Astrocyte of the cerebellum (primary cell): ENCODE measurements at places on chromosomes 2 and 18.

GRCh38 chr2:118309946-118310680, 221.8 kb downstream of the INSIG2 start:
- DNase-seq = no peak

DNA sequence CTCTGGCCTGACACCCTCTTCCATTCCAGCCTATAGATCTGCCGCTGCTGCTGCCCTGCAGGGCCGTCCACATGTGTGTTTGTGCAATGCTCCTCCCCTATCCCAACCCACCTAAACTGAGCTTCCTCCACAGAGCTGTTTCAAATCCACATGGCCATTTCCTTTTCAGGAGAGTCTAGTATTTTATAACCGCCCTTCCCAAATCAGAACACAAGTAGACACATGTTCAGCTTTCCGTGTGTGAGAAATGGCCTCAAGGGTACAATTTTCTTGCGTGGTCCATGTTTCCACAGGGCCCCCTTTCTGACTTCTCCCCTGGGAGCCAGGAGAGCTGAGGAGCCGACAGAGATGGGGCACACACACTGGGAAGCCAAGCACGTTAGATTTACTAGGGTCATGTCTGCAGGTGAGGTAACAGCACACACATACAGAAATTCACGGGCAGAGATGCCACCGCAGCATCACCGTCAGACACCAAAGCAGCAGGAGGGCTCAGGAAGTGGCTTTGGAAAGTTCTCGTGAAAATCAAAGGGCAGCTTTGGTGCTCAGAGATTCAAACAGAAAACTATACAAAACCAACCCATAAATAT, 102.9 kb upstream of the TGFA start:
- DNase-seq = no peak

GRCh38 chr2:60764736-60765534, 8.9 kb downstream of the PAPOLG start:
- no peak for DNase-seq

GRCh38 chr2:230942371-230942770, 17.3 kb upstream of the GPR55 start:
- no peak for DNase-seq

GRCh38 chr18:63818212-63818611, 43.0 kb downstream of the SERPINB7 start:
- no peak for DNase-seq

- DNase-seq = no peak
Observed at GRCh38 chr18:50879302-50880118, 592 bp downstream of the ME2 start.

- no peak for DNase-seq
Observed at GRCh38 chr18:68972176-68972575, 174.3 kb downstream of the CCDC102B start.

DNA sequence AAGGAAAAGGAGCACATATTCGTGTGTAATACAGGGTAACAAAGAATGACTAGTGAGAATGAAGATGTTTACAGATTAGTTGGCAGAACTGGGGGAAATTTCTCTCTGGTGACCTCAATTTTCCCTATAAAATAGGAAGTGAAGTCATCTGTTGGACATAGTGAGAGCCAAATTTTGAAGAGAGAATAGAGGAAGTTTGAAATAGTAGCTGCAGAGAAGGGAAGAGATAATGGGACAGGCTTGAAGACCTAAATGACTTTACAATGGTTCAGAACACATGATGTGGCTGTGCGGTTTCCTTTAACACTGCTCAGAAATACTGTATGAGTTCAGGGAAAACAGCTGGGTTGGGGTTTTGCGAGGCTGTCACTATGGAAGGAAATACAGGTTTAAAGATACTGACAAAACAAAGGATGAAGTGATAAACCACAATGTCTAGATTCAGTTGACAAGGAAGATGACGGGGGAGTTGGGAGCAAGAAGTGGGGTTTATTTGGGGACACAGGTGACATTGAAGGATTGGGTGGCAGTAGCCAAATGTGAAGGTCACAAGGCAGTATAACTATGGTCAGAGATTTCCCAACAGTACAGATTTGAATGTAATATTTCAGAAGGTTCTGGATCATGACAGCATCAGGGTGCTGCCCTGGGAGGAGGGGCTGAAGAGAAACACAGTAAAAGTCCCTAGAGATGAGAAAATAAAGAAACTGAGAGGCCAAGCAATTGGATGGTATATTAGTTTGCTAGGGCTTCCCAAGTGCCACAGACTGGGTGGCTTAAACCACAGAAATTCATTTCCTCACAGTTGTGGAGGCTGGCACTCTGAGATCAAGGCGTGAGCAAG, 82.6 kb upstream of the TANK start:
- DNase-seq = no peak

DNA sequence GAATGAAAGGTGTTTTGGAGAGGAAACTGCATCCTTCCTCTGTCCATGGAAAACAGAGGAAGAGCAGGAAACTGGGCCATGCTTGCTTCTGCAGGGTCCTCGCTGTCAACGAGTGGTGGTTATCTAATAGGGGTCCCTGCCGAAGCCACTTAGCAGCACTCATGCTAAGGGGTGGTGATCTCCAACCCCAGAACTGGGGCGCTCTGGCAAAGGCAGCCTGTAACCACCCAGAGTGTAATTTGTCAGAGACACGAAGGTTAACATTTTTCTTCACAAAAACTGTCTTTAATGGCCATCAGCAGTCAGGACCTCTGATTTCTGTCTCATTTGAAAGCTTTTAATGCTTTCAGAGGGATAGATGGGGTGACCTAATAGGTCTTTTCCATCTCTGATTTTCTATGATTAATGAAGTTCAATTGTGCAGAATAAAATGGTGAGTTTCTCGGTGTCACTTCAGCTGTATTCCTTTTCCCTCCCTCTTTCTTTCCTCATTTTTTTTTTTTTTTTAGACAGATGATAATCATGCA, 231.3 kb upstream of the CELF4 start:
- no peak for DNase-seq

DNA sequence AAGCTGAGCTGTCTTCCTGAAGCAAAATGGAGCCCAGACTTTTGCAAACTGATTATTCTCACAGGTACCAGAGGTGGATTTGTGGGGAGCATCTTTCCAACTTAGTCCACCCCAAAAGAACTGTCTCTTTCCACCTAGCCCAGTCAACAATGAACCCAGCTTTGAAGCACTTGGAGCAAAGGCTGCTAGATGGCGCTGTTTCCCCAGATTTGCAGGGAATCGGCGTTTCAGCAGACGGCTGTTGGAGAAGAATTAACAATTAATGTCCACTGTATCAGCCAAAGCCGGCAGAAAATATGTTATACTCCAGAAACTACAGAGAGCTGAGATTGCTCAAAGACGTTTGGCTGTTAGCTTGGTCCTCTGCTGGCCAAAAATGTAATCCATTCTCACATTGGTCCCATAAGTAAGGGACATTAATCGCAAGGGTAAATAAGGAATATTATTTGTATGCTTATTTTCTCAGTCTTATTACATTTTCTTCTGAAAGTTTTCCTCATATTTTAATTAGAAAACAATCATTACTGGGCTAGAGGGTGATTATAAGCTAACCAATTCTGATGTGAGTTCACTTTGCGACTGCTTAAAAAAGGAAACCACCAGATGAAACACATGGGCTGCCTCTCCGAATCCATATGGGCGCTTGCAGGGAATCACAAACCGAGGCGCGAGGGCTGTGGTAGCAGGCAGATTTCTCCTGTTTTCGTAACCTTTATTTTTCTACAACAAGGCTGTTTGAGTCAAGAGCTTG, 423.8 kb upstream of the MEX3C start:
- DNase-seq = peak; percentile 73

- DNase-seq = no peak
Observed at GRCh38 chr2:239318151-239318611, 82.6 kb downstream of the HDAC4 start.

DNA sequence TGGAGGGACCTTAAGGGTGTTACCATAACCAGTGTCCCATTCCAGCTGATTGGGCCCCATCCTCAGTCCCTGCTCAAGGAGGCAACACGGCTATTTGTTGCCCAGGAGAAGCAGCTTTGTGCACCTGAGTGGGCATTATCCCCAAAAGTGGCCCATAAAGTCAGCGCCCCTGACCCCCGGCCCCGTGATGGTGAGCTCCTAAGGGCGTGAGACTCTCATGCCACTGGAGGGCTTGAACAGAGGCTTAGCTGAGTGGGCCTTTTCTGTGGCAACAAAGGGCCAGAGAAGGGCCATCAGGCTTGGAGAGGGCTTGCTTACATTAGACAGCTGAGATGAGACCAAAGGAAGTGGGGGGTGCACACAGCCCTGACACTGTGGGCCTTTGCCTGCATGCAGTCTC, 99.2 kb upstream of the RAB6C start:
- DNase-seq = no peak

- DNase-seq = no peak
Observed at GRCh38 chr2:227312579-227312978, 12.5 kb upstream of the MFF start.

GRCh38 chr18:25229081-25229480, 122.9 kb downstream of the ZNF521 start:
- peak; percentile 66 for DNase-seq

DNA sequence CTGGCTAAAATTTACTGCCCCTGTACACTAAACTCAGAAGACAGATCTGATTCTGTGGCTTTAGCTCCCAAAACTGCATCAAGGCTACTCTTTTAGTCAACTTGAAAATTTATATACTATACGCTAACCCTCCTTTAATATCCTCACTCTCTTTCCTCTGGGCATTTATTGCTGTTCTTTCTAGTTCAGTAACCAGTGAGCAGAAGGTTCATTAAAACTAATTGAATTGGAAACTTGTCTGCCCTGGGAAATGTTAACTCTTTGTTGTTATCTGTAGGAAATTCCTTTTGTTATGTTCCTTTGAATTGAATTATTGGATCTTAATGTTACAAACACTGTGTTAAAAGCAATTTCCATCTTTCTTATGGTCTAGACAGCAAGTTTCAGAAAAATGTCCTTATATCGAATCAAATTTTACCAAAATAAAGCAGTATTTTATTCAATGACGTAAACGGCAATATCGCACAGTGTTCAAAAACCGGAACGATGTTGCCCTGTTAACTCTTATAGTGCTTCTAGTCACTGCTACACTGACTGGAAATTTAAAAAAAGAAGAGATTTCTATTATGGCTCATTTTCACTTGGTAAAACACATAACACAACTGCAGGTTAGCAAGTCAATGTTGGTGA, 168.3 kb downstream of the NR4A2 start:
- DNase-seq = no peak

DNA sequence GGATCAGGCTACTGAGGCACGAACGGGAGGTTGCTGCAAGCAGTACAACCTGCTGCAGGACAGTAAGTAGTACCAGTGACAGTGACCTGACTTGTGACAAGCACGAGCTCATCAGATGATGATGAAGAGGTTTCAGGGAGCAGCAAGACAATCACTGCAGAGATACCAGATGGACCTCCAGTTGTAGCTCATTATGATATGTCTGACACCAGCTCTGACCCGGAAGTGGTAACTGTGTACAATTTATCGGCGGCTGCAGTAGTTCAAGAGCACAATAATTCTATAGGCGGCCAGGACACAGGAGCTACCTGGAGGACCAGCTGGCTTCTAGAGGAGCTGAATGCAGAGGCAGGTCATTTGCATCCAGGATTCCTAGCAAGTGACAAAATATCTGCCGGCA, 64.0 kb upstream of the GULP1 start:
- no peak for DNase-seq

- peak; percentile 91 for DNase-seq
Observed at GRCh38 chr2:105455488-105456003, 56.7 kb upstream of the FHL2 start.

DNA sequence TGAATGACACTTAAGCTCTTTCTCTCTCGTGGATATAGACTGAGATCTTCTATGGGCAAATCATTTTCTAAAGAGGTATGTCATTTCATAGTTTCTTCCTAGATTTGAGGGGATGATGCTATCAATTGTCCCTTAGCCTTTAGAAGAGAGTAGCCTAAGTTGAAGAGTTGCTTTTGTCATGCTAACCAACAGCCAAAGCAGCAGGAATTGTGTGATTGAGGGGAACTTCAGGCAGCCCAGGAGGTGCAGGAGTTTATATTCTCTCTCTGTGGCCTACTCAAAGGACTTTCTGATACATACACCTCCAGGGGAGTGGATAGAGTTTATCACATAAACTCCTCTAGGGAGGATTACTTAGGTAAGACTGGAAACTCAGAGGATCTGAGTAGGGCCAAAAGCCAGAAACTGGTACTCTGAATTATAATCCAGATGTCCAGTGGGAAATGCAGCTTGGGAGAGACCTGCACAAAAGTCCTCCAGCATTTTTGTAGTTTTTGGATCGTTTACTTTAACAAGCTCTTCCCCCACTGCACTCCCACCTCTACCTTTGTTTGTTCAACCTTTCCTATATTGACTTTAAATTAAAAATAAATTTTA, 150.7 kb upstream of the CCDC68 start:
- DNase-seq = no peak

DNA sequence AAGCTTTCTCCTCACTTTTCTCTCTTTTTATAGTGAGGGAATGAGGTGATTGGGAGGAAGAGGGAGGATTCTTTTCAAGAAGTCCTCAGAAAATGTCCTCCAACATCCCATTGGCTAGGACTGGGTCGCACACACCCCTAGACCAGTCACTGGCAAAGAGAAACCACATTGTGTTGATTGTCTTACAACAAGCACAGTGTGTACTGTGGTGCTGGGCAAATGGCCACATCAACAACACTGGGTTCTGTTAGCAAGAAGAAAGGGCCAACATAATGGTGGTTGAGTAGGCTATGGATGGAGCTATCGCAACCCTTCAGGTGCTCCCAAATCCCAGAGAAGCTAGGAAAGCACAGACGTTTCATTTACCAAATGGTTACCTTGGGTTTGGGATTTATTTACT, 18.7 kb upstream of the PTPN4 start:
- DNase-seq = no peak

DNA sequence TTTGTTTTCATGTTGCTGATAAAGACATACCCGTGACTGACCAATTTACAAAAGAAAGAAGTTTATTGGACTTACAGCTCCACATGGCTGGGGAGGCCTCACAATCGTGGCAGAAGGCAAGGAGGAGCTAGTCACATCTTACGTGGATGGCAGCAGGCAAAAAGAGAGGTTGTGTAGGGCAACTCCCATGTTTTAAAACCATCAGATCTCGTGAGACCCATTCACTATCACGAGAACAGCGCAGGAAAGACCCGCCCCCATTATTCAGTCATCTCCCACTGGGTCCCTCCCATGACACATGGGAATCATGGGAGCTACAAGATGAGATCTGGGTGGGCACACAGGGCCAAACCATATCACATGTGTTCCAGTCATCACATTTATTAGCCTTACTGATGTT, 16.8 kb downstream of the AQP12A start:
- DNase-seq = no peak

DNA sequence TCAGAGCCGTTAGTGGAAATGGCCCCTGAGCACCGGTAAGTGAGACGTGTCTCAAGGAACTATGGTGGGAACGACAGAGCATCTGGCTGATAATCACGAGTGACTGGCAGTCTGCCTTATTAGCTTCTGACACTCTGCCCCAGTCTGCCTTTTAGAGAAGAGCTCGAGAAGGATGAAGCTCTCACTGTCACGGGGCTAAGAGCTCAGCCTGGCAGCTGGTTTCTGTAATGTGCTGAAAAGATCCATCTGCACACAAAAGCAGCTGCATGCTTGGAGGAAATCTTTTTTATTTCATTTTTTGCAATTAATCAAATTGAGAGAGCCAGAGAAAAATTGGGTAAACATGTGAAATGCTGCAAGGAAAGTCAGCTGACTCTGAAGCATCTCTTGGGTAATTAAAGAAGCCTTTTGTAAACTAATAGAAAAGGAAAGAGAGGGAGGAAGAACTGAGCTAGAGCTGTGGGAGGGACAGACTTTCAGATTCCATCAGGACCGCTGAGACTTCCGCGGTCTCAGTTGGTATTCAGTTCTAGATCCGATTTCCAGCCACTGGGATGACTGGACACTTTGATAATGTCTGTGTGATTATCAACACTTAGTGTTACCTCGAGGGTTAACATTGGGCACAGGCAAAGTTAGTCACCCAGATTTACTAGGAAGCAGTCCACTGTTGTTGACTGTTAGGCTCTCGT, 24.4 kb downstream of the MBP start:
- peak; percentile 50 for DNase-seq
